ENCODE measurements at places on chromosomes 7 and 10.

GRCh38 chr7:51040787-51041186 lies 258.1 kb upstream of the GRB10 start:
- peak; percentile 78 for DNase-seq

DNA sequence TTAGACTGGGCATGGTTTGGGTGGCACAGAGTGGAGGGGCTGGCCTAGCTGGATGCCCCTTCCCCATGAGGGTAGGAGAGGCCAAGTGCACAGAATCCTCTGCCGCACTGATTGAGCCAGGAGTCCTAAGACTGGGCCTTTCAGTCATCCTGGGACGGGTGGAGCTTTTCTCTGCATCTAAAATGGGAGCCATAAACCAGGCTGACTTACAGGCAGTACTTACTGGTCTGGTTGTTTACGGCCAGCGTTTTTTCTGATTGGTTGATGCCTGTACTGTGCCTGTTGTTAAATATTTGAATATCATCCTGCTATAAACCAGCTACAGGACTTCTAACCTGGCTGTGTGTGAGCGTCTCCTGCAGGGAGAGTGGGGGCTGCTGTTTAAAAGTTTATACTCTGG lies 107.8 kb downstream of the CDH23 start:
- no peak for DNase-seq

DNA sequence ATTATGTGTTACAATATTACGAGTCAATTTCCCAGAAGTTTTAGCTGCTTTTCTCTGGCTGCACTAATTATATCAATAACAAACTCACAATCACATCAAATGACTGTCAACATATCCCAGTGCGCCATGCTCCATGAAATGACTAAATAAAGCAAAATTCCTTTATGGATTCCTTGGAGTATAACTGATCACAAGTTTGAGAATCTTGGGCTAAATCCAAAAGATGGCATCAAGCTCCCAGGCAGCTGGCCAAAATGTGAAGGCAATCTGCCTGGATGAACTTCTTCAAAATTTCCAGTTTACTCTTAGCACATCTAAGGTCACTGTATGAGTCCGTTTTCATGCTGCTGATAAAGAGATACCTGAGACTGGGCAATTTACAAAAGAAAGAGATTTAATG lies 210.8 kb downstream of the CCSER2 start:
- no peak for DNase-seq

DNA sequence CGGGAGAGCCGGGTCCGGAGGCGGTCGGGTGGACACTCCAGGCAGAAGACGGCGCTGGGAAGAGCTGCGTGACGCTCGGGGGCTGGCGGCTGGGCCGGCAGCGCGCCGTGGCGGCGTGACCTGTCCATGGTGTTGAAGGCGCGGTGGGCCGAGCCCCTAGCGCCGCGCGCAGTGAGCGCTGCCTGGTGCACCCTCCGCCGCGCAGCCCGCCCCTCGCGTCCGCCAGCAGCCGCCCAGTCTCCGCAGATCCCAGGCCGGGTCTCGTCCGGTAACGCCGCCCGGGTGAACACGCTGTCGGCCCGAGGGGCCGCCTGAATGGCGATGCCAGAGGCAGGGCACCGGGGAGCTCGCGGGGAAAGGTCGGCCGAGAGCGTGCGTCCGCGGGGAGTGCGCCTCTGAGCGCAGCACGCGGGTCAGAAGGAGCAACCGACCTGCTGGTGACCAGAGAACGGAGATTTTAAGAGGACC lies 657 bp upstream of the TMEM178B start:
- no peak for DNase-seq

DNA sequence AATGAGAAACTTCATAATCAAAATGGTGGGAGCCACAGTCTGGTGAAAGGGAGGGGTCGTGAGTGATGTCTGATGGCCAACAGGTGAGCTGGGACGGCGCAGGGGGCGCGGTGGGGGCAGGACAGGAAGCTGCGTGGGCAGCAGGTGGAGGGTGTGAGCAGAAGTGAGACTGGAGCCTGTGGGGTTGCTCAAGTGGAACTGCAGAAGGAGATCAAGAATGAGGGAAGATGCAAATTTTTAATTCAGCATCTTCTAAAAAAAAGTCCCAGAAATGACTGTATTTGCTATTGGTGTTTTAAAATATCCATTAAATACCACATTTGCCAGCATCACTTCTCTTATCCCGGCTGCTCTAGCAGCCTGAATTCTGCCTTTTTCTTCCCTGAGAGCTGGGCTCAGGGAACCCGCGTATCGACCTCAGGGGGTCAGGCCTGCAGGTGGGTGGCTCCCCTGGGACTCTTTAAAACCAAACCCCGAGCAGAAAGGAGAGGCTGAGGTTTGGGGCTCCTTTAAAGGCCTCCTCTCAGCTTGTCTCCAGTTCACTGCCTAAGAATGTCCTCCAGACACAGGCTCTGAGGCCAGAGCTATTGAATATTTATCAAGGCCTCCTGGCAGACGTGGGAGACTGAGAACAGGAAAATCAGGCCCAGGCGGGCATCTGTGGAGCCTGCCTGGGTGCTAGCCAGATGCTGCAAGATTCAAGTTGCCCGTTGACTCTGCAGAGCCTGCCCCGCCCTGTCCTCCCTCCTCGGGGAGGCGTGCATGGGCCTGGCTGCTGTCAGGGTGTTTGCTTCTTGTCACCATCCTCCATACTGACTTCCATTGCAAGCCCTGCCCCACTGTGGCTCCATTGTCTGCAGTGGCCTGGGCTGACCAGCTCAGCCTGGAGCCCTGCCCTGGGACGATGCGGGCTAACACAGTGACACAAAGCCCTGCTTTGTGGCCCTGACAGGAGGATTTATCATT lies 53.9 kb downstream of the SYPL1 start:
- no peak for DNase-seq

DNA sequence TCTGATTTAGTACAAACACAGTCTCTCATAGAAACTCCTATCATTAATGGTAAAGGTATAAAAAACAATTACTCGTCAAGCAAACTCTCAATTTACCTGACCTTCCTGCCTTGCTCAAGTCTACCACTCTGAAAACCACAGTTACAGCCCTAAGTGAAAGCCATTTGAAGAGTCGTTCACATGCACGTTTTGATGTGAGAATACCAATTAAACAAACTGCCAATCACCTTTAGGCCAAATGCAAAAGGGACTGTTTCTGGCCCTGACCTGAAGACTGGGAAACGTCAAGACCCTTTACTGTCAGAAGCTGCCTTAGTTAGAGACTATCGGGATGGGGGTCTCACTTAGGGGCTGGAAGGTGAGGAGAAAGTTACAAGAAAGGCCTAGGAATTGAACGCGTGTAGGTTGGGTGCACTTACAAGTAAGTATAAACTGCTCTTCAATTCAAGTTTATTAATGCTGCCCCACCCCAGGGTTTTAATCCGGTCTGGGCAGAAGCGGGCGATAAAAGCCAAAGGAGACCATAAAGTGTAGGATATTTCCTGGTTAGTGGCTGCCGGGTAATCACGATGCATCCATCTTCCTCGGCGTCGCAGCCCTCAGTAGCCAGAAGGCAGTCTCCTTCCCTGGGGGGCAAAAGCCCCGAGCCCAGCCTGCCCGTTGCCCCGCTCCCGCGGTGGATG lies 935 bp downstream of the TM9SF3 start:
- no peak for DNase-seq

DNA sequence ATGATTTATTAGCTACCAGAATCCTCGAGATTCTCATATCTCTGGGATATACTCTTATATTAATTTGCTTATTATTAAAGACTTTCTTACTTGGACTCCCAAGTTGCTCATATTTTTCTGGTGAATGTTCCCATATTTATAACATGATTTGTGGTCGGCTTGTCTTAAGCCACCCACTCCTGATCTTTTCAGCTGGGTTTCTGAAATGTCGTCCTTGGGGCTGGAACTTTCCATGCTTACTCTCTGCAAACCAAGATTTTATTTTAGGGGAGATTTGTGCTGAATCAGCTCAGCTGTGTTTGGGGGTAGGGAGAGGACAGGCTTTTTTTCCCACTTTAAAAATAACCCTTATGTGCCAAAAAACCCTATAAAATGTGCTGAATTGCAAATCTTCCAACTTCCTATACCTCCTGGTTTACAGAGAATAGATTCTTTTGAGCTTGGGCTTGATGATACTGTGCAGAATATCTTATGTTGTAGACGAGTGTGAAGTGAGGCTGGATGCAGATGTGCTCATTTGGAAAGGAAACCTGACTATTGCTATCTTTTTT lies 162.1 kb downstream of the SND1 start:
- no peak for DNase-seq

DNA sequence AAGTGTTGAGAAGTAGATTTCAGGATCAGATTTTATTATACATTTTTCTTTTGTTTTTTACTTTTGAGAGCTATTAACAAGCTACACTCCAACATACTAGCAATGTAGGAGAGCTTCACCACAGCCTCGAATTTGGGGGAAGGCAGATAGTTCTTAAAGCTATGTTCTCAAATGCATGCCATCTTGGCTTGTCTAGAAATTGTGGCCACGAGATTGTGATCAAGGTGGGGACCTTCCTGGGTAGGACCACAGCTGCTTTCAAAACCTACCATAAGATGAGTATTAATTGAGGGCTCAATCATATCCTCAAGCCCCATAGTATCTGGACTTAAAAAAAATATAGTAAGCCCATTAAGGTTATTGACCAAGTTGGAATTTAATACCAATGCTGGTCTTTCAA lies 27.9 kb upstream of the JAZF1 start:
- no peak for DNase-seq

GRCh38 chr10:24467605-24468004 lies 256.1 kb downstream of the ARHGAP21 start:
- DNase-seq: no peak

DNA sequence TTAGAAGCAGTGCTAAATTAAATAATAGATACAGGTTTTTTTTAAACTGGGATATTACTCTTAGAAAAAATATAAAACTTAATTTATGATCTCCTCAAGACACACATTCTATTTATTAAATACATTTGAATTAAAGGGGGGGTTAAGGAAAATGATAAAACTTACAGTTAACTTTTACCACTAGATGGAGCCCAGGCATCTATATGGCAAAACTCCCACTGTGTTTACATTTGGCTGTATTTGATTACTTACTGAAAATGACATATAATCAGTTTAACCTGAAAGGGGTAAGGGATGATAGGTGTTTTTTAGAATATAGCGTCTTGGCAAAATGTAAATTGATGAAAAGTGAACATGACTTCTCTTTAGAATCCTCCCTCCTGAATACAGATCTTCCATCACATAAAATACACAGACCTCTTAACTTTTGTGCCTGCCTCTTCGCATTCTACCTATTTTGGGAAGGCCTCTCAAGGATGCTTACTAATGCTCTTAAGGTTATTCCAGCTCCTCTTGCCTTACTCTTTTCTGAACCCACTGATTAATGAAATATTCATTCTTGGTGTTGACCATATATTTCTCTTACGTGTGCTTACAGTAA lies 235.7 kb downstream of the AGMO start:
- no peak for DNase-seq

GRCh38 chr10:93061594-93062513 lies 1.3 kb downstream of the CYP26C1 start:
- DNase-seq: no peak

- no peak for DNase-seq
These were observed 34.2 kb downstream of the SP4 start for GRCh38 chr7:21462081-21462480.

DNA sequence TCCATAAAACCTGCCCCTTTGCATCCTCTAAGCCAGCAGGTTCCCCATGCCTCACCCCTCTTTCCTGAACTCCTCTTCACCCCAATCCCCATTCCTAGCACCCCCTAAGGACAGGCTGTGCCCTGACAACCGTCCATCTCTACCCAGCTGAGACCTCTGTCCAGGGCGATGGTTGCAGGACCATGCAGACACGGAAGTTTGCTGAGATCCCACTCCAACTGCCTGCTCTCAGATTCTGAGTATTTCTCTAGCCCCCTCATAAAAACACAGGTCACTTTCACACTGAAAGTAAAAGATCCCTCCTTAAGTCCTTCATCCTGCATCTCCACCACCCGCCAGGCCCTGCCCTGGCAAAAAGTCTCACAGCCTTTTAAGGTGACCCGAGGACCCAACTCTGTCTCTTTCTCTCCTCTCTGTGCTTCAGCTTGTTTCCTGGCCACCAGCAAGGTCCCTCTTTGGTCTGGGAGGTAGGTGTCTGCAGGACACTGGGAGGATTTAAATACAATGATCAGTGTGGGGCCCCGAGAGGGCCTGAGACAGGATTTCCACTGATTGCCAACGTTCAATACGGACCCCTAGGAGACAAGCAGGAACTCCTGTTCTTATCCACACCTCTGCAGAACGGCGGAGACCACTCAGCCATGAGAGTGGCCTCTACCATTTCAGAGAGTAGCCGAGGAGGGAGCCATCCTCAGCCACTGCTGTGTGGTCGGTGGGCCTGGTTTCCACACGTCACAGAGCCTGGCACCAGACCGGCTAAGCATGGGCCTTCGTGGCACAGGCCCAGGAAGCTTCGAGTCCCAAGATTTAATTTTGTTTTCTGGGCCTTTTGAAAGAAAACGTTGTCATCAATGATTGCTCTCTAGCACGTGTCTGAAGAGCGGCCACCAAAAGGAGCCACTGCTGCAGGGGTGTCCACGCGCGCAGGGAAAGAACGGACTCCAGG lies 27.9 kb downstream of the CALML3 start:
- no peak for DNase-seq

DNA sequence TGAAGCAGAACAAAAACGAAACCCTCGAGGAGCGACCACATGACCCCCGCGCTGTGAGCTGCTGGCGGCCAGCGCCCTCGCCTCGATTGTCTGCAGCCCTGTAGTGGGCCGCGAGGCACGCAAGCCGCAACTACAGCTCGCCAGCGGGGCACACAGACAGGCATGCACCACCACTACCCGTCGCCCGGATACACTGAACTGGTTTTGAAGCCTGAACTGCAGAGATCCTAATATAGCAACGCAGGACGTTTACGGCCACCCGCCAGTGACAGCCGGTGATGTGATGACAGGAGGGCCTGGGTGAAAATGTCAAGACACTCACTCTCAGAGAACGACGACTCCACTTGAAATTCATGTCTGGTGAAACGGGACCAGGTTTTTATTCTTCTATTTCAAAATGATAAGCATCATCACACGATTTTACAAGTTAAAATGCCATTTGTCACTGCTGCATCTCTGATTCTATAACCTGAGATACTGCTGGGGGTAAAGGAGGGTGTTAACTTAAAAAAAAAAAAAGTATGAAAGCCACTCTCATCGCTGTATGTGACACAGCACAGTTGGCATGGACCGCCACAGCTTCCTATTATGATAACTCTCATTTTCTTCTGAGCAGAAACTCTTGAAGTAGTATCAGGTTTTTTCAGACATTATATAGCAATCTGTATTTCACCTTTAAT lies 120.3 kb upstream of the DIP2C start:
- no peak for DNase-seq

DNA sequence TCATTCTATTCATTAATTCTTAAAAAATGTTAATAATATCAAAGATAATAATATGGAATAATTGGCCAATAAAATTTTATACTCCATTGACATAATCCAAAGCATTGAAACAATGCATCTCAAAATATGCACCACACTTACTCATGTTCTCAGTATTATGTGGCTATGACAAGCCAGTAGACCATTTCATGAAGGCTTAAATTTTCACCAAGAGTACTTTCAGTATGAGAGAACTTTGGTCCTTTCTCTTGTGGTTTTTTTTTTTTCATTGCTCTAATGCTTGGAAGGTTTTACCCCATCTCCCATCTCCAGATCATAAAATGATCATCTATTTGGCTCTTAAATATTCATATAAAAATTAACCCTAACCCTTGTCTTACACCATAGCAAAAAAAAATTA lies 45.5 kb upstream of the TMEM140 start:
- DNase-seq: no peak

Measured in fibroblast of skin of left biceps (primary cell).